Epithelial cell of alveolus of lung (primary cell): ENCODE measurements at places on chromosomes 13 and 19. TPM values are rescaled to one million over a fixed set of nuclear protein-coding genes. Genes with fewer than 3 reads are reported as not detected.

Gene CDC42EP5
- 56.0 and 60.0 TPM in 2 replicates for total RNA-seq

Gene SWSAP1
- total RNA-seq = 1.2 and 4.6 TPM in 2 replicates

Gene MCEMP1
- not detected in 2 replicates for total RNA-seq

Gene ZNF71
- 7.0 and 11.7 TPM in 2 replicates for total RNA-seq

Gene IRGC
- total RNA-seq = not detected in 2 replicates

Gene VPS36
- 15.8 and 20.3 TPM in 2 replicates for total RNA-seq

Gene B3GNT3
- 0.91 TPM in 1 of 2 replicates, not detected in the other for total RNA-seq
